Aorta (tissue), 5 donors: ENCODE measurements at places on chromosomes 16 and 17. TPM values are rescaled to one million over a fixed set of nuclear protein-coding genes. Genes with fewer than 3 reads are reported as not detected.

The NPIPA3 gene
- total RNA-seq, result 5.4 TPM

DNA sequence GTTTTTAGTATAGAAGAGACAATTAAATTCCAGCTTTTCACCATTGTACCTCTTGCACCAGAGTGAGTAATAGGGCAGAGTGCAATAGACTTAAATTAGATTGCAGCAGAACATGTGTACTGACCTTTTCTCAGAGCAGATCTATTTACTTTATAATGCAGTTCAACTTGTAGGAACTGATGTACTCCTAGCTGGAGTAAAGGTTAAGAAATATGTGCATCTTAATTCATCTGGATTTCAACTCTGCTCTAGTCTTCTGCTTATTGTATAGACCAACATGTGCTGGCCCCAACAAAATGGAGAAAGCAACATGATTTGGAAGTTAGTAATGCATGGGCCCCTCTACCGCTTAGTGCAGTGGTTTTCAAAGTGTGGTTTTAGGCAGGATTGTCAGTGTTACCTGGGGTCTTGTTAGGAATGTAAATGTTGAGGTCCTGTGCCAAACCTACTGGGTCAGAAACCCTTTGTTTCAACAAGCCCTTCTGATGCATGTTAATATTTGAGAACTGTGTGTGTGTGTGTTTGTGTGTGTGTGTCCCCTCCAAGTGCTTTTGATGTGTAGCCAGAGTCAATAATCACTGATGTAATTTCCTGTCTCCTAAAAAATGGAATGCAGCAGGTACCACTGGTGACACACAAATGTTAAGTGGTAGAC lies 138.6 kb downstream of the TOX3 start:
- no peak for DNase-seq

DNA sequence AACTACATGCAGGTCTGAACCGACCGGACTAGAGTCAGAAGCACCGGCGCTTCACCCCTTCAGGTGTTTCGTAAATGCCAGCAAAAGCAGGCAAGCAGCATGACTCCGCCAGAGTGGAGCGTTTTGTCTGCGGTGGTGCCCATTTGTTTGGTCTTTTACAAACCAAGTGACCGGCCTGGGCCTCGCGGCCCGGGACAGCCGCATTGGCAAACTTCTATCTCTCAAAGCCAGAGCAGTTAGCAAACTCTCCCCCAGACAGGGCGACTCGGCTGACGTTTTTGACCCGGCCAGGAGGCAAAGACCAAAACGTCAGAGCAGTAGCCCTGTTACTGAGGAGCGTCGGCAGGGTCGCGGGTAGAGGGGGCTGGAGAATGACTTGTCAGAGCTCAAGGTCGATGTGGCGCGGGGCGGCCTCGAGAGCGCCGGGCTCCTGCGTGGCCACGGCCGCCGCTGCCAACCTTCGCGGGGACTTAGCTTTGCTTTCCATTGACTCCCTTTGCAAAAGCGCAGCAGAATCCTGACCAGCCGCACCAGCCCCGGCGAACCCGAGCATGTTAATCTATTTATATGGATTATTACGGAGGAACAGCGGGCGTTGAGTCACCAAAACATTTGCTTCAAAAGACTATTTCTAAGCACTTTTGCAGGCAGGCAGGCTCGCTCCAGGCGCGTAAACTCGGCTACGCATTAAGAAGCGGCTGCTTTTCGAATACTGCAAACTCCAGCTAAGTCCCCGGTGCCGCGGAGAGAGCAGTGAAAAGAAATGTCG lies 763 bp upstream of the SOX9 start:
- DNase-seq, result no peak

DNA sequence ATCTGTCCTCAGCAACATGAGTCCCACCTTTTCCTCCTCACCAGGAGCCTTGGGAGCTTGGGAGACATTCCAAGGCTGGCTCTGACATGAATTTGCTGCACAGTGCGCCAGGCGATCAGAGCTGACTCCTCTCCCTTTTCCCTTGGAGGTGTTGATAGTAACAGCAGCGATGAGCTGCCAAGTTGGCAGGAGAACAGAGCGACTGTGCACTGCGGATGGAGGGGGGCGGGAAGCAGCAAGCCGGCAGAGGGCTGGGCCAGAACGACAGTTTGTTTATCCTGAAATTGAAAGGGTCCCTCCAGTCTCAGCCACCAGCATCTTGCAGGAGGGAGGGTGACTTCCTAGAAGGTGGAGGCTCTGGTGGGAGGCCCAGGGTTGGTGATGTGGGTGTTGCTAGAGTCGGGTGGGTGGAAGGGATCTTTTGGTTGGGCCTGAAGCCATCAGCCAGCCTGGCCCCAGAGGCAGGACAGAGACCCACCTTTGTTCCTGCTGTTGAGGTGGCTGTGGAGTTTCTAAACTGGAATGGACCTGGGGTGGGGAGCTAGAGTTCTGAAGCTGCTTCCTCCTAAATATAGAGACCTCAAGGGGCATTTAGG lies 22.5 kb upstream of the DYNLL2 start:
- peak; percentile 46 for DNase-seq

DNA sequence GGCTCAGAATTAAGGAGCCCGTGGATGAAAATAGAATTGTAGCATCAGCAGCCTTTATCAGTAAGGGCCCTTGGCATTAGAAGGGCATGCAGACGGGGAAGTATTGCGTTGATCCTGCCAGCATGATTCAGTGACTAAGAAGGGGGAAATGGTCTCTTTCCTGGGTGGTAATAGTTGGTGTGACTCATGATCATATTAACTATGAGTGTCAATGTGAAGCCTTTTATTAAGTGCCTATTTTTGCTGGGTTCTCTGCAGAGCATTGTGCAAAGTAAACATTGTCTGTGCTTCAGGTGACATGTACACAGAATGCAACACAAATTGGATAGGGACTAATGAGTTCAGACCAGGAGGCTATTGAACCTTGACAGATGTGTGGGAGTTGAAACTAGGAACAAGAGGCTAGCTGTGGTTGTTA lies 24.5 kb downstream of the RCVRN start:
- no peak for DNase-seq

The EVPL gene
- total RNA-seq, result 0.16 TPM

DNA sequence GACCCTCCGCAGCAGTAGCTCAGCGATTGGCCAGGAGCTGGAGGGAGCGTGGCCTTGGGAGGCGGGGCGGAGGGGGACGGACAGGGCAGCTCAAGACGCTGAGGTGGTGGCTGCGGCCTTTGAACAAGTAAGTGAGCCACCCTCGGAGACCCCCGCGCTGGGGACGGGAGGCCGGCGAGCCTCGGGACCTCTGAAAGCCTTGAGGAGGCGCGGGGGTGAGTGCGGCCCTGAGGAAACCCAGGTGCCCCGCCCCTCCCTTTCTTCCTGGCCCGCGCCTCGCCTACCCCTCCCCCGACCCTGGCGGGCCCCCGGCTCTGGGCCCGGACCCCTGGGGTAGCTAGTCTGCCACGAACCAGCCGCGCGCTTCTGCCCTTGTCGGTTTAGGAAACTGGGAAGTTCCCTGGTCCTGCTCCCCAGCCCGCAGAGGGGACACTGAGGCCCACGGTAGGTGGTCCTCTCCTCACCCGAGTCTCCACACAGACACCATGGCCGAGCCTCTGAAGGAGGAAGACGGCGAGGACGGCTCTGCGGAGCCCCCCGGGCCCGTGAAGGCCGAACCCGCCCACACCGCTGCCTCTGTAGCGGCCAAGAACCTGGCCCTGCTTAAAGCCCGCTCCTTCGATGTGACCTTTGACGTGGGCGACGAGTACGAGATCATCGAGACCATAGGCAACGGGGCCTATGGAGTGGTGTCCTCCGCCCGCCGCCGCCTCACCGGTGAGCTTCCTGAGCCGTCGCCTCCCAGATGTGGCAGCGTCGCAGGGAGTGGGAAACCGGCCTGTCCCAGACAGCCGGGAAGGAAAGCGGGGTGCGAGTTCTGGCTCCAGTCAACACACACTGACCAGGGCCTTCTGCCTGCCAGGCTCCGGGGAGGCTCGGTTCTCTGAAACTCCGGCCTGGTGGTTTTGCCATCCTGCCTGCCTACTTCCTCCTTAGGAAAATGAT lies at the start of gene MAPK7:
TSS of gene MAPK7 (plus strand) at position 83 of the 945 bp plus-strand sequence. CDS start at position 486, 403 bp downstream.
- DNase-seq, result peak; percentile 54

DNA sequence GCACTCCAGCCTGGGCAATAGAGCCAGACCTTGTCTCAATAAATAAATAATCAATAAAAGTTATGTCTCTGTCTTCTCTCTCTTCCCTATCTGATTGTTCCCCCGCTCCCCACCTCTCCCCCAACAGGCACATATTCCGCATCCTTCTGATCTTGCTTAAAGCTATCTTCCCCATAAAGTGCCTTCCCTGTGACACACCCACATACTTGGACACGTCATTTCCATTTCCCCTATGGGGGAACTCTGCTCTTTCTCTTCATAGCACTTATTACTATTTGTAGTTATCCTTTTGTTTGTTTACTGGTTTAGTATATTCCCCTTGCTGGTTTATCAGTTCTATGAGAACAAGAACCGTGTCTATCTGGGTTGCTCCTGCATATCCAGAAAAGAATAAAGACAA lies 14.9 kb downstream of the MYO1D start:
- no peak for DNase-seq
